CD4-positive, alpha-beta T cell treated with Interleukin-17A for 4 hours (primary cell): ENCODE measurements at places on chromosomes 16 and 17.

- peak; percentile 63 for DNase-seq
Observed at GRCh38 chr17:48307814-48308411, 122.1 kb downstream of the SKAP1 start.

- DNase-seq, result peak; percentile 46
Observed at GRCh38 chr16:57720142-57720575, 15.4 kb upstream of the KATNB1 start.

- no peak for DNase-seq
Observed at GRCh38 chr17:49815761-49816281, 27.3 kb downstream of the KAT7 start.

DNA sequence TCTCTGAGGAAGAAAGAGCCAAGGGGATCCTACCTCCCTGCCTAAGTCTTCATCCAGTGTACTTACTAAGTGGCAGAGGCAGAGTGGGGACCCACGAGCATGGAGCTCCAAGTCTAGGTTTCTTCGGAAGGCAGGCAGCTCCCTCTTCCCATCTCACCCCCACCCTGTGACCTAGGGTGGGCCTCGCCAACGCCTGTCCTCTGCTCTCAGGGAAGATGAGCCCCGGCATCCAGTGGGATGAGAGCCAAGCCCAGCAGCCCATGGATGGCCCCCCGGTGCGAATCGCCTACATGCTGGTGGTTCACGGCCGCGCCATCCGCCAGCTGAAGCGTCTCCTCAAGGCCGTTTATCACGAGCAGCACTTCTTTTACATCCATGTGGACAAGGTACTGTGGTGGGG lies 8.3 kb downstream of the XYLT2 start:
- DNase-seq, result no peak

GRCh38 chr17:693791-694638 lies 20.6 kb downstream of the VPS53 start:
- DNase-seq, result no peak

DNA sequence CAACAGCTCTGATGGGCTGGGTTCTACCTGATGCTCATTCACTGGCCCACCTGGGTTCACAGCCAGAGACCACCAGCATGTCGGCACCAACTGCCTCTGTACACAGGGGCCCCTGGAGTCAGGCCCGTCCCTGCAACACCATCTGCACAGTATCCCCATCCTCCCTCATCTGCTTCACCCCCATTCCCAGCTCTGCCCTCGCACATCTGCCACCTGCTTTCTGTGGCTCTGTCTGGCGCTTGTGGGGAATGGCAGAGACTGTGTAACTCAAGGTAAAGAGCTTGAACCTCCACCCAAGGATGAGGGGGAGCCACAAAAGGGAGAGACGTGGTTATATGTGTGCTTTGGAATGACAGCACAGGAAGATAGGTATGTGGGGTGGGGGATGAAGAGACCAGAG lies 27.2 kb downstream of the SMPD3 start:
- DNase-seq, result no peak

DNA sequence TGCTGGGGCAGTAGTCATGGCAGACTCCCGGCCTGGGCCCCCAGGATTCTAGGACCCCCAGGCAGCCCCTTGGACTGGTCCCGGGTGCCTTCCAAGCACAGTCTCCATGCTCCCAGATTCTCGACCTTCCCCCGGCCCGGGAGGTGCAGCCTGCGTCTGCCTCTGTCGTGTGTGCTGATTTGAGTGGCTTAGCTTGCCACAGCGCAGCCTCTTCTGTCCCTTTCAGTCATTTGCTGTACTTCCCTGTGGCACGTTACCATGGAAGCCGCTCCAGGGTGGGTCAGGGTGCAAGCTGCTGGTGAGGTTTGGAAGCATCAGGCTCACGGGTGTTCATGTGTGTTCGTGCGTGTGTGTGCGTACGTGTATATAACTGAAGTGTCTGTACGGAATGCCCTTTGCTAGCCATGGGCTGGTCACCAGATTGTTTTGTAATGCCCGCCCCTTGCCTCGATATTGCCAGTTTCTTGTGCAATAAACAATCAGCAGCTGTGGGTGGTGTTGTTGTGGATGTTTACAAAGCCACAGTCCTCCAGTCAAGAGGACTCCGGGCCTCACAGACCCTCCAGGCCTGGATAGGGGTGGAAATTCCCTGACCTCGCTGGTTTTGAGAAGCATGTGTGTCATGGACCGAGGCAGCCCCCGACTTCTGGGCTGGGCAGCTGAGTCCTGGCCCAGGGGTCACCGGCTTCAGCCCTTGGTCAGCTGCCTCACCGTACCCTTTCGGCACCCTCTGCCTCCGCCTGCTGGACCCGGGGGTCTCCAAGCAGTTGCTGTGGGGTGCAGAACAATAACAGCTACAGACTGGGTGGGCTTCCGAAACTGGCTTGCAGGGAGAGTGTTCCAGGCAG lies 9.7 kb upstream of the CLEC18A start:
- DNase-seq, result no peak

DNA sequence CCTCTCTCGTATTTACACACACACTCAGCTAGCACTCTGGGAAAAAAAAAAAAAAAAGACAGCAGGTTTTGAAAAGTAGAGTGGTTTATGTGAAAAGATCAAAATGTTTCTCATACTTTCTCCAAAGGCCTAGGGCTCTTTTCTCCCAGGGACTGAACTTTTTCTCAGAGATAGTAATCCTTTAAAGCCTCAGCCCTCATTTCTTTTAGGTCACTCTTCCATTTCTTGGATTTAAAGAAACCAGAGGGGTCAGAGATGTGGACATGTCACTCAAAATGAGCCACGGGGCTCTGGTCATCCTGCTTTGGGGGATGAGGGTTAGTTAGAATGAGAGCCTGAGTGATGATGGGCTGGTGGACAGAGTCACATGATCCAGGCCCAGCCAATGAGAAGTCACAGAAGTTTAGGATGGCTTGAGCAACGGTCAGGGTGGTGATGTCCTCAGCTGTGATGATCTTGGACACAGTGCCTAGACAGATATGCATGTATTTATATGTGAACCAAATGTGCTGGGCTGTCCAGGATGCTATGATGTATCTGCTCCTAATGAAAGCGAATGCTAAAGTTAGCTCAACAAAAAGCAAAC lies 33.7 kb upstream of the AXIN2 start:
- DNase-seq, result no peak

- DNase-seq, result no peak
Observed at GRCh38 chr17:67139784-67140665, 95.7 kb downstream of the CACNG1 start.

DNA sequence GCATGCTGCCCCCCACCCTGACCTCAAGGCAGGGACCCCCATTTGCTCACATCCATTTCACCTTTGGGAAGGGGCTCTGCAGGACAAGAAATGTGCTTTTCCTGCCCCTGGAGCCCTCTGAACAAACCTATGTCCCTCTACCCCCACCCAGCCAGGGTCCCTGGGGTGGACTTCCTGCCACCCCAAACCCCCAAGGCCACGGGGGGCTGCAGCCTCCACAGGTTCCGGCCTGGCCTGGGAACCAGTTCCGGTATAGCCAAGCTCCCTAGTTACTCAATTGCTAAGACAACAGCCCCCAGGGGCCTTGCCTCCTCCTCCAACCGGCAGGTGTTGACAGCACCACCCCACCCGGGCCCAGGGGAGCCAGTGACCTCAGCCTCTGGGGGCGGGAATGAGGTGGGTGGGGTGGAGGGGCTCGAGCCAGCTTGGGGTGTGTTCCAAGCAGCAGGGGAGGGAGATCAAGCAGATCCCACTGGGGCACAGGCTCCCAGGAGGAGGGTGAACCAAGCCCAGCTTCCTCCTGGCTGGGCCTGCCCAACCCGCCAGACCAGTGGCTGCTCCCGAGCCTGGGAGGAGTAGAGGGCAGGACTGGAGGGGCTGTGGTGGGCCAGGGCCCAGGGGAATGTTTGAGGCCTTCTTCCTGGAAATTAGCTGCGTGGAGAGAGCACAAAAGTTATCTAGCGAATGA lies 6.6 kb downstream of the PNMT start:
- no peak for DNase-seq
